ENCODE measurements at places on chromosomes 6 and 20.

GRCh38 chr20:16107172-16107870, 465.9 kb downstream of the KIF16B start:
- no peak for DNase-seq

DNA sequence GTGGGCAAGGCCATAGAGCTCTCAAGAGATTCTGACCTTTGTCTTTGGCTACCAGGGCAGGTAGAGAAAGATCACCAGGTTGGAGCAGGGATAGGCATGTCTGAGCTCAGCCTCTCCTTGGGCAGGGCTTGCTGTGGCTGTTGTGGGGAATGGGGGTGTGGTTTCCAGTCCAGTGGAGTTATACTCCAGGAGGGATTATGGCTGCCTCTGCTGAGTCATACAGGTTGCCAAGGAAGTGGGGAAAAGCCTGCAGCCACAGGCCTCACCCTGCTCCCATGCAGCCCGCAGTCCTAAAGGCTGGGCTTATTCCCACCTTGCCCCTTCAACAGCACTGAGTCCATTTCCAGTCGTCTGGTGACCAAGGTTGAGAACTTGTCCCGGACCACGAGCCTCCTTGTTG, 21.9 kb downstream of the MEP1A start:
- no peak for DNase-seq

GRCh38 chr6:1311400-1312202, at the start of gene FOXQ1:
TSS of gene FOXQ1 (plus strand) at chr6:1312098. CDS start at chr6:1312705, 607 bp downstream.
- no peak for DNase-seq

DNA sequence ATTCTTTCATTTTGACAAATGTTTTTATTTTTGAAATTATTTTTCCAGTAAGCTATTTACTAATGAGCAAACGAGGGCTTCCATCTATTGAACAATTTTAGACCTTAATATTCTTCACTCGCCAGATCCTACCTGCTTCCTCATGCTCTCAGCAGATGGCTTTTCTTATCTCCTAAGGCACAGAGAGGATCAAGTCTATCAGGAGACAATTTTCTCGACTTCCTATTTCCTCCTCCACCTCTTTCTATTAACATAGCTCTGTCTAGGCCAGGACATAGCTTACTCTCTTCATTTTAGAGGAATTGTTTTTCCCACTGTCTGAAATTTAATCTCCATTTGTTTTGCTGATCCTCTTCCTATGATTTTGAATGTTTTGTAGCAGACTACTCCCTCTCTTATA, 87.0 kb upstream of the MAN1A1 start:
- no peak for DNase-seq

DNA sequence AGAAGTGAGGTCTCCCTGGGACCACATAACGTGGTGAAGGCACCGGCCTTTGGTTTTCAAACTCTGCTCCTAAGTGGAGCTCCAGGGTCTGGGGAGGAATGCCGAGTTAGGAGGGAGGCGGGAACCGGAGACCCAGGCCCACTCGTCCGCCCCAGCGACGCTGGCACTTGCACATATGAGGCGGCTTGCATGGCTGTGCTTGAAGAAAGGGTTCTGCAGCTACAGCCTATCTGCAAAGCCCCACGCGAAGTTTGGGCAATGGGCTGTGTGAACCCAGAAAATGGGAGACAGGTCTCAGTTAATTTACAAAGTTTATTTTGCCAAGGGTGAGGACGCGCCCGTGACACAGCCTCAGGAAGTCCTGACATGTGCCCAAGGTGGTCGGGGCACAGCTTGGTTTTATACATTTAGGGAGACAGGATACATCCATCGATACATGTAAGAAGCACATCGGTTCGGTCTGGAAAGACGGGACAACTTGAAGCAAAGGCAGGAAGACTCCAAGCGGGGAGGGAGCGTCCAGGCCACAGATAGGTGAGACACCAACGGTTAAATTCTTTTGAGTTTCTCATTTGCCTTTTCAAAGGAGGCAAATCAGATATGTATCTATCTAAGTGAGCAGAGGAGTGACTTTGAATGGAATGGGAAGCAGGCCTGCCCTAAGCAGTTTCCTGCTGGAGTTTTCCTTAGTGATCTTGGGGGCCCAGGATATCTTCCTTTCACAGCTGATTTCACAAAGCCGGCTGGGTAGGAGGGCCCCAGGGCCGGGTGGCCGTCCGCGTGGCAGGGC, 782 bp upstream of the PCMTD2 start:
- DNase-seq, result no peak

GRCh38 chr6:158503222-158503621, 56.7 kb upstream of the TMEM181 start:
- no peak for DNase-seq

- no peak for DNase-seq
Observed at GRCh38 chr6:25219917-25220278, 59.3 kb upstream of the CARMIL1 start.

DNA sequence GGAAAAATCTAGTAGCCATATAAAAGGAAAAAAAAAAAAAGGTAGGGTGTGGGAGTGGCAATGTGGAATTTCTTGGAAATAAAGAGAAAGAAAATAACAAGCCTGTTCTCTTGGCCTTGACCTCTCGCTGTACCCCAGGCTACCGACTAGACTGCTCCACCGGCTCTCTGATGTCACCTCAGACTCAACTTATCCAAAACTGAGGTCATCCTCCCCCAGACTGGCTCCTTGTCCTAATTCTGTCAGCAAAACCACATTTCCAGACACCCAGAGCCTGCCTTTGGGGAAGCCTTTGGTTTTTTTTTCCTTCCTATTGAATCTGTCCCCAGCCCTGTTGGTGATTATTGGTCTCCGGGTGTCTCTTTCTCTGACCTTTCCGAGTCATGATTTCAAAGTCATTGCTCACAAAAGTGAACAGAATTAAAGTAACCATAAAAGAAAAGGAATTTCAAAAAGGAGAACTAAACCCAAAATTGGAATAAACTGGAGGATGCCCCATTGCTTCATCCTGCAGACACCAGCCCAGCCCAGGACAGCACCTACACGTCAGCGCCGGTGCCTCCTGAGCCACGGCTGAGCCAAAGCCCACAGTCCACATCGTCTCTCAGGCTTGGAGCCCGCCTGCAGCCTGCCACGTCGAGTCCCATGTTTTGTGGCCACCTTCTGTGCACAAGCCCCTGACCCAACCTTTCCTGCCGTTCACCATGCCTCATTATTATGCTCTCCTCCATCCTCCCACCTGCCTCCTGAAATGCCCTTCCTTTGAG, 170.7 kb downstream of the MYLK4 start:
- no peak for DNase-seq

DNA sequence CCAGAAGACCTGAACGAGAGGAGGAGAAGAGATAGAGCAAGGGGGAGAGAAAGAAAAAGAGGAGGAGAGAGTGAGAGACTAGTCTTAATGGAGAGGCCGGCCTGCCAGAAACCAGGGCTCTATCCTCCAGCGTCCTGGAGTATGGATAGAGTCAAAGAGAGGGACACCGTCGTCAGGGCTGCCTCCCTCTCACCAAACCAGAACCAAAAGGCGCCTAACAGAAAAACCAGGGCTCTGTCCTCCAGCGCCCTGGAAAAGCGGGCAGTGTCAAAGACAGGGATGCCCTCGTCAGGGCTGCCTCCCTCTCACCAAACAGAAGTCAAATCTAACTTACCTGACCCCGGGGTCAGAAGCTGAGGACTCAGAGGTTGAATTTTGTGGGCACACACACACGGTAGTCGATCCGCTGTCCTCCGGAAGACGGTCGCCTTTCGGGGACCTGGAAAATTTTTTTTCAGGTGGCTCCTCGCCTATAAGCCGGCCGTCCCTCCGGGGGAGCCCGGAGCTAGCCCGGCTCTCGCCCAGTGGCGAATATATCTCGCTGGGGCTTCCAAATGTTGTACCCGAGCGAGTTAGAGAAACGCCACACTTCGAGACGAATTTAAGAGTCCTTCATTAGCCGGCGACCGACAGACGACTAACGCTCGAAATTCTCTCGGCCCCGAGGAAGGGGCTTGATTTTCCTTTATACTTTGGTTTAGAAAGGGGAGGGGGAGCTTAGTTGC, 148.2 kb downstream of the TRIM27 start:
- no peak for DNase-seq

DNA sequence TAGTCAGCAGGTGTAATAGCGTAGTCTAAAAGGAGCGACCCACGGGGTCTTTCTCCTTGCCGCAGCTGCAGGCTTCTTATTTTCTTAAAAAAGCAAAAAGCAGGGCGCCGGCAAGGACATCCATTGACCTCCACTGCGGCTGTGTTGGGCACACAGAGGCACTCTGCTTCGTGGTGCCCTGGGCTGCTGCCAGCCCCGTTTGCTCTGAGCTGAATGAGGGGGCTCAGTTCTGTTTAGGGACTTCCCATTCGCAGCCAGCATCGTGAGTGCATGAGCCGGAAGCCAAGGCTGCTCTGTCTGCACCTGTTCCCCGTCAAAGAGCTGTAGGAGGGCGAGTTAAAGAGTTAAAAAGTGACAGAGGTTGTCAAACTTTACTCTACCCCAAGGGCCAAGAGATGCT, 1.7 kb upstream of the SLC22A2 start:
- DNase-seq, result no peak

GRCh38 chr6:82589509-82590206, 226.0 kb downstream of the TPBG start:
- DNase-seq, result no peak

DNA sequence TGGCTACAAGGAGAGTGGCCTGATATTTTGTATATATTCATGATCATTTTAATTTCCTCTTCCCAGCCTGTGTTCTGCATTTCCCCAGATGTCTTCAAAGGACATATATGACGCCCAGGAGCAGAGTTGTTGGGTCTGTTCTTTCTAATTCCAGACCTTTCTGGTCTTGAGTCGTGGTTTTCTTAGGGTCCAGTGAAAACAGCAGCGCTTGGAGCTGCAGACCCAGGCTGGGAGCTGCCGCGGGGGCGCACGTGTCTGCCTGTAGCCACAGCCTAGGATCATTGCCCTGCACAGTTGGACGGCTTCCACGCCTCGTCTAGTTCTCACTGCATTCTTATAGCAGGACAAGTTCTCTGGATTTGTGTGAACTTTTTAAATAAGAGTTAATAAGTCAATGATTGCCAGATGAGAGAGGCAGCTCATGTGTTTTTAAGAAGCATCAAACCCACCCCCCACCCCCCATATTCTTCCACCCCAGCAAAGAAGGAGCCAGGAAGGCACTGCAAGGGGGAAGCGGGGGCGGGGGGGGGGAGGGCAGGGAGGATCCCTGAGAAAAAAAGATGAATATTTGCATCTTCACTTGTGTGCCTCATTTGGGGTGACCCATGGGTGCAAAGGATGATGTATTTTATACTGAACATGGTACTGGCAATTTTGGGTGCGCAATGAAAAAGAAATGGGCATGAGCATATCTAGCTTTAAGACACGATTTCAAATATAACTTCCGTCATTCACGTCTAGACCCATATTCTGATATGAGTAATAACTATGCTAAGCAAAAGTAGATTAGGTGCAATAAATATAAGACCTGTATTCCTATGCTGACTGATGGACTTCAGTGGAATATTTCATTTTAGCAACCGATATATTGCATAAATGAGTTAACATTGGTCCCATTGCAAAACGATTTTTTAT, 160.0 kb downstream of the TBXT start:
- DNase-seq, result no peak

DNA sequence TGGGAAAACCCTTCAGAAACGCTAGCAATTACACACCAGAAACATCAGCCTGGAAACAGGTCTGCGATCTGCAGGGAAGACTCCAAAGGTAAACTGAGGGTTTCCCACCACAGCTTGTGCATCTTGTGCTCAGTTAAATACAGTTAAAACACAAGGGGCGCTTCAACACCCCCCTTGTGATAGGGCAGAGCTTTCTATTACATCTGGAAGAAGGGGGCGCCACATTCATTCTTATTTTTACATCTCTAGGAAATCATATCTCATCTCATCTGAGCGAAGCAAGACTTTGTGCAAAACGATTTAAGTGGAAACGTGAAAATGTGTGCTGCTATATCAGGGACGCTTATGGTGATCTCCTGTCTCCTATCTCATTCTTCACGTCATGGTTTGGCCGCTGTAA, 58.5 kb downstream of the PRND start:
- DNase-seq, result no peak

DNA sequence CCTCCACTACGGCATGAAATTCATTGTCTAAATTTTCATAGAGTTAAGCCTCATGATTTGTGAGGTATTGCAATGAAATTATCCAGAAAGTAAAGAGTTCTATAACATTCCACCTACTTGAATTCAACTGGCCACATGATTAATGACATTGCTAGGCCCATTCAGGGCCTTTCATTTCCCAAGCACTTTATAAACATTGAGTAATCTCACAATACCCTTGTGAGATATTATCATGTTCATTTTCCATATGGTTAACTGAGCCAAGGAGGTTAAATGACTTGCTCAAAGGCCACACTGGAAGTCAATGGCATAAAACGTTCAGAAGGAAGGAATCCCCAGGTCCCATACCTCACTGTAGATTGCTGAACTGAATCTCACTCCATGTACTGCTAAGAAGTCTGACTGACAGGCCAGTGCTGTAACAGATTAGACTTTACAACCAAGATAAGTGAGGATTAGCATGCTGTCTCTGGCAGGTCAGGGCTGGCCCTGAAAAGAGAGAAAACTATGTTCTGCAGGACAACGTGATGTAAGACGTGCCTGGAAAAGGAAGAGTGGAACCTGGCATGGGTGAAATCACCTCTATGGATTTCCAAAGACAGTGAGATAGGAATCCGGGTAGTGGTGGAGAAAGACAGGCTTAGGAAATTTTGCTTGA, 75.9 kb upstream of the SPACA1 start:
- DNase-seq, result no peak

DNA sequence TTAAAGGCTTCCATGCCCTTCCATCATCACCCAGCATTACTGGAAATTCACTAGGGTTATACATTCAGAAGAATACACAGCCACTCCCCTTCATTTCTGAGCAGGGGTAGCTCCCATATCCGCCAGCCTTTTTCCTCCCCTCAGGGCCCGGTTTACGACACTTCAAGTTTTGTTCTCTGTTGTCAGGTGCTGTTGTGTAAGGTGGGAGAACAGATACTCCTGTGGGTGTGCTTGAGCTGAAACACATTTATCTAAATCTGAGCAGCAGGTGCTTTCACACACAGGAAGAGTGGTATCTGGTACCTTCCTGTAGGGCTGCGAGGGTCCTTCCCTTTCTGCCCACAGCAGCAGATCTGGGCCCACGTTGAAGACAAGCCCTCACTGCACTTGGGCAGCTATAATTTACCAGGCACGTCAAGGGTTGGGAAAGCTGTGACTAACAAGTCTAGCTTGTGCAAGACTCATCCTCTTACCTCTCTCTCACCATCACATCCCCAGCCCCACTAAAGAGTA, 215.8 kb upstream of the RREB1 start:
- no peak for DNase-seq

- DNase-seq, result no peak
Observed at GRCh38 chr20:52704553-52704952, 267.6 kb upstream of the TSHZ2 start.

- no peak for DNase-seq
Observed at GRCh38 chr6:21049572-21049971, 515.3 kb downstream of the CDKAL1 start.

All from activated naive CD8-positive, alpha-beta T cell treated with anti-CD3 and anti-CD28 coated beads, Interleukin-2, amount 50 U/mL, for 16 hours (primary cell).